ENCODE measurements at places on chromosomes 13 and 19.
A peak's percentile ranks its signal among the peaks of the same experiment; 100 is the strongest.

GRCh38 chr13:79686441-79686840 is 205.5 kb downstream of the NDFIP2 start:
- no peak for DNase-seq

DNA sequence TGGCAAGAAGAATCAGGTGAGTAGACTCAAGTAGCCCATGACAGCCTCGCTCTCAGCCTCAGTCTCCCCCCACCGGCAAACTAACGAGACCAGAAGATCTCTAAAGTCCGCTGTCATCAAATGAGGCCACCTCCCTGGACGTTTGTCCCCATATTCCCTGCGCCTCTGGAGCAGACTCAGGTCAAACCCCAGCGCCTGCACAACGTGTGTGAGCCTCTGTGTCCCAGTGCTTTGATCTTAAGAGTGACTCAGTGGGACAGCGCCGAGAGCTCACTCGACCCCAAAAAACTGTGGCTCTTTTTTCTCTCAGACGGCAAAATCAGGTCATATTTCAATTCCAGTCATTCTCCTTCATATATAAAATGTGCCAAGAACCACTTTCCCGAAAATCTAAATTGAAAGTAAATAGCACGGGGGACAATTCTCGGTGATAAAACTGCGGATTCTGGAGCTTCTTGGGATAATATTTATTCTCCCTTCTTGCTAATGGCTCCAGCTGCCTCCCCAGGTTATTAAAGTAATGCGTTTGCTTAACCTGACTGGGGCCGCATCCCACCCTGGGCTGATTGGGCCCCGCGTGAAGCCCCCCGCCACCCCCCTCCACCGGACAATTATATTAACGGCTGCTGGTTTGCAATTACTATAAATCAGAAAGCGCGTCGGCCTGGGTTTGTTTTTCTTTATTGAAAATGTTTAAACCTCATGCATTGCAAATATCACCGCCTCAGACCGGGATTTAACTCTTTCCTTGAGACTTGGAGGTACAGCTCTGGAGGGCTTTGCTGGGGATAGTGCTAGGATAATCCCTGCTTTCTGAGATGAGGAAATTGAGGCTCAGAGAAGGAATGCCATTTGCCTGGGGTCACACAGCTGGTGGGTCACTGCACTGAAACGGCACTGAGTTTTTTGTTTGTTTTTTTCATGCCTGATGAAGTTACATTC is 37.5 kb upstream of the ZNRF4 start:
- no peak for DNase-seq

DNA sequence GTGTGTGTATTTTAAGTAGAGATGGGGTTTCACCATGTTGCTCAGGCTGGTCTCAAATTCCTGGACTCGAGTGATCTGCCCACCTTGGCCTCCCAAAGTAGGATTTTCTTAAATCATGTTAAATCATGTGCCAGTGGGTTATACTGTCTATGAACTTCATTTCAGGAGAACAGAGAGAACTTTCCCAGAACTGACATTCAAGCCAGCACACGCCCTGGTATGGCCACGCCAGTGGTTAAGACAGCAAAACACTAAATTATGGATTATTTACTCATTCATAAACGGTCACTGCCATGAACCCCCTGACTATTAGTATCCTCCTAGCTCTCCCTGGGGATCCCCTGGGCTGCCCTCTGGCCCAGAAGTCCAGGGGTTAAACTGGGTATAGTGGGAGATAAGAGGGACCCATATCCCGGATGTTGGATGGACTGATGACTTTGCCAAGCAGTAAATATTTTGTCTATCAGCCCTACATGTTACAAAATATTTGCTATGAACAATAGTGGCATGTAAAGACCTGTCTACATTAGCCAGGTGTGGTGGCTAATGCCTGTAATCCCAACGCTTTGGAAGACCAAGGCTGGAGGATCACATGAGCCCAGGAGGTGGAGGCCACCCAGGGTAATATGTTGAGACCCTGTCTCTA is 16.1 kb upstream of the STRN4 start:
- no peak for DNase-seq

DNA sequence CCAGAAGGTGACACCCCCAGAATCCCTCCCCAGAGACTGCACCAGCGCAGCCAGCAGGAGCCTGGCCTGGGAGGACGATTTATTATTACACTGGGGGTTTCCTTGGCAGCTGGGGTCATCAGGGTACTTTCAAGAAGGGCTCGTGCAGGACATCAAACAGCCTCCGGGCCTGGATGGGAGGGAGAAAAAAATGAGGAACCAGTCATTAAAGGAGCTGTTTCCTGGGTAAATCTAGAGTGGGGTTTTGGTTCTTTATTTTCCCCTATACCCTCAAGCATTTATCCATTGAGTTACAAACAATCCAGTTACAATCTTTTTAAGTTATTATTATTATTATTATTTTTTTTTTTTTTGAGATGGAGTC is 3.1 kb downstream of the POLR1G start:
- no peak for DNase-seq

- no peak for DNase-seq
These were observed 6.9 kb downstream of the PPP1R15A start for GRCh38 chr19:48879025-48879637.

DNA sequence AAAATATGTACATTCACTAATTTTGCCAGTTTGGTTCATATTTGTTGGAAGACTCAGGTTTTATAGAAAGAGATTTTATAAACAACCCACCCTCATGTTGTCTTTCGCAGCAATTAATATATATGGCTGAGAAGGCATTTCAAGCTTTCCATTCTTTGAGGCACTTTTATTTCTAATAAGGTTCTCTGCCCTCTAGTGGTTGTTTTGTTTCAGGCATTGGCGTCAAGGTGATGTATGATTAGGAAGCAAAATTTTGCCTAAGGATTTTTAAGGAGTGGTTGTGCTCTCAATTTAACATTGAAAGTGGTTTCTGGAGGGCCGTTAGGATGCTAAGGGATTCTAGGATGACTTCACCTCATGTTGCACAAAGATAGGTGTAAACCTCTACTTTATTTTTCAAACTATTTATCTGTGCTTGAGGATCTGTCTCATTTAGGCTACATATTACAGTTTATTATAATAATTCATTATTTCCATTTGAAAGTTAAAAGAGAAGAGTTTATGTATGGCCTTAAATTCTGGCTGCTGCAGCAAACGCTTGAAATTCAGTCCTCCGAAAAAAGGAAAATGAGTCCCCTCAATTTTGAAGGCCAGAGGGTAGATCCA is 35.9 kb downstream of the OXGR1 start:
- peak; percentile 9 for DNase-seq

GRCh38 chr19:29947871-29948270 is 5.8 kb downstream of the URI1 start:
- DNase-seq: no peak

- no peak for DNase-seq
These were observed 18.3 kb downstream of the ATP4B start for GRCh38 chr13:113639616-113640262.

- DNase-seq: no peak
These were observed 43.4 kb upstream of the NFIC start for GRCh38 chr19:3323026-3323425.

GRCh38 chr19:19145684-19146608 is 7.7 kb upstream of the TMEM161A start:
- DNase-seq: no peak

- no peak for DNase-seq
These were observed 932.3 kb downstream of the EFNB2 start for GRCh38 chr13:105602956-105603670.

DNA sequence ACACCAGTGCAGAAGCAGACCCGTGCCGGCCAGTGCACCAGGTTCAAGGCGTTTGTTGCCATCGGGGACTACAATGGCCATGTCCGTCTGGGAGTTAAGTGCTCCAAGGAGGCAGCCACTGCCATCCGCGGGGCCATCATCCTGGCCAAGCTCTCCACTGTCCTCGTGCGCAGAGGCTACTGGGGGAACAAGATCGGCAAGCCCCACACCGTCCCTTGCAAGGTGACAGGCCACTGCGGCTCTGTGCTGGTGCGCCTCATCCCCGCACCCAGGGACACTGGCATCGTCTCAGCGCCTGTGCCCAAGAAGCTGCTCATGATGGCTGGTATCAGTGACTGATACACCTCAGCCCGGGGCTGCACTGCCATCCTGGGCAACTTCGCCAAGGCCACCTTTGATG is 10.1 kb downstream of the ZNF44 start:
- no peak for DNase-seq

DNA sequence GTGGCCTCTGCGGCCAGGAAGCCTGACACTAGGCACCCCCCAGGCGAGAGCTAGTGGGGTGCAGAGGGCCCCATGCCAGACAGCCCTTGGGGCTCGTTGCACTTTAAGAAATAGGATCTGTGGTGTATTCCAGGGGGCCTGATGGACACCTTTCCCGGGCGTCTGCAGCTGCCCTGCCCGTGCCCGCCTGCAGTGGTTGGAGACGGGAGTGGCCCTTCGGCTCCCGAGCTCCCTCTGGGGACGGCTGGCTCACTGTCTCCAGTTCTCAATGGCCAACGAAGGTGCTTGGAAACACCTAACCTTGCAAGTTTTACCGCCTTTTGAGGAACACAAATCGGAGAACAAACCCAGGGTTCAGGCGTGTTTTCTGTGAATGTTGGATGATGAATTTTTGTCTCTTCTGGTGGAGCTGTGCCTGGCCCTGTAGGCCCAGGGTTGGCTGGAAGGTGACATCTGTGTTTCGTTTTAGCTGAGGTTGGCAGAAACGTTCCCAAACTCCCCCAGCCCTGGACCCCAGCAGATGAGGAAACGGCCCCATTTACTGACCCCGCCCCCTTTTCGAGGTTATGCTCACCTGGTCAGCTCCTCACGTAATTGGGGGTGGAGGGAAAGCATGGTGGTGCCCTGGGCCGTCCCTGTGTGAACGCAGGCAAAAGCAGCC is 17.4 kb upstream of the NPAS1 start:
- no peak for DNase-seq

GRCh38 chr13:65112531-65112941 is 2117.6 kb downstream of the PCDH9 start:
- DNase-seq: no peak

GRCh38 chr13:27607125-27607524 is 13.2 kb downstream of the LNX2 start:
- DNase-seq: no peak

GRCh38 chr13:27276188-27276587 is 5.6 kb downstream of the RASL11A start:
- DNase-seq: no peak

DNA sequence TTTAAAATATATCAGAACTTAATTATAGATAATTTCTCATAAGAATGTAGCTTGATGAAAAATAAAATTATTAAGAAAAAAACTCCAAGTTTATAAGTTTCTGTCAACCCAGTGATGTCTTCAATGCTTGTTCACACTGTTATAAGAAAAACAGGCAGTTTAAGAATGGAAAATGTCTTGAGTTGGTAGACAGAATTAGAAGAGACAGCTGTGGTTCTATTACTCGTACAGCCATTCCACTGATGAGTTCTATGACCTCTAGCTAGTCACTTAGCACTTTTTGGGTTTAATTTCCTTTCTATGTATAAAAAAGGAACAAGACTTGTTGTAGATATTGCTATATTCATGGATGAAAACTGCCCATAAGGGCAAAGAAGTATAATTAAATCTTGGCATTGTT is 1013.1 kb upstream of the ATXN8OS start:
- no peak for DNase-seq

DNA sequence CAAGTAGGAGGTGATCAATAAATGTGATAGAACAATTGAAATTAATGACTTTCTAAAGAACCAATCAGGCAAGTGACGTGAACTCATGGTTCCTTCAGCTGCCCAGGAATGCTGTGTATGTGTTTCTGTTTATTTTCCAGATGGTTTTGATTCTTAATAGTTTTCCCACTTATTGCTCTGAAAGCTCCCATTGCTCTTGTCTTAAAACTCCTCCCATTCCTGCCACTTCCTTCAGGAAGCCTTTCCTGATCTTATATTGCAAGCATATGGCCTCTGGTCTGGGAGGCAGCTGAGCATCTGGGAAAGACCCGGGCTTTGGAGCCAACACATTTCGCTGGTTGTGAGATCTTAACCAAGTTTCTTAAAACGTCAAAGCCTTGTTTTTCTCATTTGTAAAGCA is 17.1 kb upstream of the LATS2 start:
- no peak for DNase-seq

DNA sequence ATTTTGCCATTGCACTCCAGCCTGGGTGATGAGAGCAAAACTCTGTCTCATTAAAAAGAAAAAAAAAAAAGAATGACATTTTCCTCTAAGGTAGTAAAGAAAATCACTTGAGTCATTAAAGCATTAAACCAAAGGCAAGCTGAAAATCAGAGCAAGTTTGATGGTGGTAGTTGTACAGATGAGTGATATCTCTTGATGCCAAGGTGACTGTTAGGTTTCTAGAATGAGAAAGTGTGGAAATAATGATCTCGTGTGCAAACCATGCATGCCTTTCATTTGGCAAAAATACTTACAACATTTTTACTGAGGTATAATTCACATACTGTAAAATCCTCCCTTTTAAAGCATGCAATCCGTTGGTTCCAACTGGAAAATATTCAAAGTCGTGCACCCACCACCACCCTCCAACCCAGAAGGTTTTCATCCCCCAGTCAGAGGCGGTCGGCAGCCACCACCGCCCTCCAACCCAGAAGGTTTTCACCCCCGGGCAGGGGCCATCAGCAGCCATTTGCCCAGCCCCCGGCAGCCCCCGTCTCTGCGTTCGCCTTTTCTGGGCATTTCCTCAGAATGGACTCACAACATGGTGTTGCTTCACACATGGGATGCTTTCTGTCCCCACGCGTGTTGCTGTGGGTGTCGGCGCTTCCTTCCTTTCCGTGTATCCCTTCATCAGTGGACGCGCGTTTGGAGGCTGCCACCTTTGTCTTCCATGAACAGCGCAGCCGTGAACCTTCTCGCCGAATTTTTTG is 90.2 kb downstream of the ATP11A start:
- no peak for DNase-seq

DNA sequence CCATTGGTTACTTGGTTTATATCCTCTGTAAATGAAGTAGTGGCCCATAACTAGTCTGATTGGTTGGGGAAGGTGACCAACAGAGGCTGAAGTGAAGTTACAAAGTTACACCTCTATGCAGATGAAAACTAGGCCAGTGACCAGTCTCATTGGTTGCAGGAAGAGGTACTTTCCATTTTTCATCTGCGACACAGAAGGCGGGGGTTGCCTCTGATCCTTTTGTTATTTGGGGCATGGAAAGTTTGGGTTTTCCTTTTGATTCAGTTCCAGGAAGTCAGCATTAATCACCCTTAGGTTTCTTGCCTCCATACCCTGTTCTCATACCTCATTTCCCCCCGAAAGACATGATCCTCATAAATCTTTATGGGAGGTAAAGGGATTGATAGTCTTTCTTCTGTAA is 20.2 kb downstream of the ZNF544 start:
- DNase-seq: no peak

DNA sequence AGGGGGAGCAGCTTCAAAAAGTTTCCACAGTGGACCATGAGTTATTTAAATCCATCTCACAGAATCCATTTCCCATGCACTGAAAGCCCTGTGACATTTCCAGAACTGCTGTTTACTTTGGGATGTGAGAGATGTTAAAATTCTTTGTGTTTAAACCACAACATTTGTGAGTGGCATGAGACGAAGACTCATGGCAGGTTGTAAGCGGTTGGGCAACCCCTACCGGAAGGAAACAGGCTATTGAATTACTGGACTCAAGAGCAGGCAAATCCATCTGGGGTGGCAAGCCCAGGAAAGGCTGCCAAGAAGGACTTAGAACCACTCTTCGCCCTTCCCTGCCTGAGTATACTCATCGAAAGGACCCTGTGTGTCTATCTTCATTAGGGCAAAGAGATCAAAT is 22.3 kb upstream of the CLDN10 start:
- no peak for DNase-seq

- DNase-seq: no peak
These were observed 16.8 kb downstream of the CDK8 start for GRCh38 chr13:26270707-26271106.
